Activated T-cell treated with anti-CD3 and anti-CD28 coated beads for 1 hour (primary cell): ENCODE measurements at places on chromosomes 2 and 18.

- no peak for DNase-seq
These were observed 4.4 kb upstream of the SMAD7 start for GRCh38 chr18:48954886-48955819.

DNA sequence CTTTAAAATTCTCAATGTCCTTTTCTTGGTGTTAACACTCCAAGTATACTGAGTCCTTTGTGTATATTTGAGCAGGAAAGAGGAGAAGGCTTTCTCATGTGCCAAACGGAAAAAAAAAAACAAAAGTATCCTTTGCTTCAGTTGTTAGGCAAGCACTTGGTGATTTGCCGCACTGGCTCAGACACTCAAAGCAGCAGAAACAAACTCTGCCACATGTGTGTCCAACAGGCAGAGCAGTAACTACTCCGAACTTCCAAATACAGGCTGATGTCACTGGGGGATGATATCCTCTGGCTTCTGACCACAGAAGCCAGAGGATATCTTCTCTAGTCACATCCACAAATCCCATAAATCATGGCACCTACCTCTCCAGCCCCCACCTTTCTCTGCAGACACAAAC lies 108.0 kb upstream of the SALL3 start:
- DNase-seq, result no peak

DNA sequence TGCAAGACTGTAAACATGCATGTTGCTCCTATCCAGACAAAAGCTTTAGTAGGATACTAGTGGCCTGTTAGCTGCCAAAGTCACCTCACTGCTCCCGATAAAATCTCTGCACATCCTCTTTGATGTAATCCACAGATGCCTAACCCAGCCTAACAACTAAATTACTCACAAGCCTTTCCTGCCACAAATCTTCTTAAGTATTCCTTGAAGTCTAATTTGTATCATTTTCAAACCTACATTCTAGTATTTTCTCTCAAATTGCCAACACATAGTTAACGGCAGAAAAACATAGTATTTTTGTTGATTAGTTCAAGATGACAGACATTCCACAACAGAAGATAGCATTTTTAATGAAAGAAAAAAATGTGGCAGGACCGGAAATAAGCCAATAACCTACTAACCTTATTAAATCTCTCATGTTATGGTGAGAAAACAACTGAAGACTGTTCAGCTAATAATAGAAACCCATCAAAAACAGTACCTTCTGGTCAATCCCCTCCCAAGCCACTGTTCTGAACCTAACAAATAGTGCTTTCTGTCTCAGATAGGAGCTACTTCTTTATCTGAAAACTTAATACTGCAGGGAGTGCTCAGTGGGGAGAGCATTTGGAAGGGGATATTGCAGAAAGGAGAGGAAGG lies at the start of gene MPP4:
MPP4 (minus strand) TSS at position 57 of the 639 bp plus-strand sequence. CDS start 4,690 bp downstream, outside the sequence.
- DNase-seq, result no peak

DNA sequence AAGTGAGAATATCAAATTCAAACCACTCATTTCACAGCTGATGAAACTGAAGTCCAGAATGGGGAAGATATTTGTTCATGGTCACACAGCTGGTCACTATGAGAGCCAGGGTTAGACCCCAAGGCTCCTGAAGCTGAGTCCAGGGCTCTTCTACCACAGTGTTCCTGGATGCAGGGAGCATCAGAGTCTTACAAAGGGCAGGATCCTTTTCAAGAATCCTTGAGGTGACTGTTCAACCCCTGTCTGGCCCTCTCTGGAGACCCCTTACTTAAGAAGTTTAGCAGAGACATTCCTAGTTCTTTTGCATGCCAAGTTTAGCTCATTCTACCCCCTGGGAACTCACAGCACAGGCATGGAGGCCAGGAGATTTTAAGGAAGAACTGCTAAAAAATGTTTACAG lies 15.7 kb downstream of the PROKR1 start:
- no peak for DNase-seq

- no peak for DNase-seq
These were observed 2.0 kb downstream of the GPC1 start for GRCh38 chr2:240437551-240437860.

GRCh38 chr2:164800572-164800971 lies 41.1 kb downstream of the COBLL1 start:
- DNase-seq, result no peak

DNA sequence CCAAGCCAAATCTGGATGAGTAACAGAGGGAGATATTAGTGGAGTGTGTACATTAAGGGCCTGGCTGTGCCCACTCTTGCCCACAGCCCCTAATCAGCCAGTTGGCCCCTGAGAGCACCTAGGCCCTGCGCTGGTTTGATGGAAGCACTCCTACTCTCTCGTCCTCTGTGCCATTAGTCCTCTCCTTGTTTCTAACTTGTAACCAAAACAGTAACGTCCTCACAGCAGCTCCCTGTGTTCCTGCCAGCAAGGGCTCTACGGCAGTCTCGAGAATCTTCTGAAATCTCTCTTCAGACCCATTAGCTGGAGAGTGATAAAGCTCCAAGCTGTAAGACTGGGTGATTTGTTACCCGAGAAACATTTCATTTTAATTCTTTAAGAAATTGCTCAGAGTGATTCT lies 76.1 kb downstream of the LRRC30 start:
- DNase-seq, result no peak

DNA sequence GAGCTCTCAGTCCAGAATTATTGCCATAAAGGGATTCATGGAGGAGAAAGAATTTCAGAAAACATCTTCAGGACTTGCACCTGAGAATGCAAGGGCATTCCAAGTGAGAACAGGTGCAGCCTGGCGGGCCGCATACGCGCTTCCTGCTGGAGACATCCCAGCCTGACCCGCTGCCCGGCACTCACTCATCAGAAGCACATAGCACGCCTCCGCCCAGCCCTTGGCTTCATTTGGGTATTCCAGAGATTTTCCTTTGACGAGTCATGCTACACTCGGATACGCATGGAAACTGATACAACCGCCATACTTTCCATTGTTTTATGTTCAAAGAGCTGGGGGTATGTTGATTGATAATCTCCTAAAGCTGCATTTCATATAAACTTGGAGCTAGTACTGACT lies 228.0 kb upstream of the ID2 start:
- no peak for DNase-seq

DNA sequence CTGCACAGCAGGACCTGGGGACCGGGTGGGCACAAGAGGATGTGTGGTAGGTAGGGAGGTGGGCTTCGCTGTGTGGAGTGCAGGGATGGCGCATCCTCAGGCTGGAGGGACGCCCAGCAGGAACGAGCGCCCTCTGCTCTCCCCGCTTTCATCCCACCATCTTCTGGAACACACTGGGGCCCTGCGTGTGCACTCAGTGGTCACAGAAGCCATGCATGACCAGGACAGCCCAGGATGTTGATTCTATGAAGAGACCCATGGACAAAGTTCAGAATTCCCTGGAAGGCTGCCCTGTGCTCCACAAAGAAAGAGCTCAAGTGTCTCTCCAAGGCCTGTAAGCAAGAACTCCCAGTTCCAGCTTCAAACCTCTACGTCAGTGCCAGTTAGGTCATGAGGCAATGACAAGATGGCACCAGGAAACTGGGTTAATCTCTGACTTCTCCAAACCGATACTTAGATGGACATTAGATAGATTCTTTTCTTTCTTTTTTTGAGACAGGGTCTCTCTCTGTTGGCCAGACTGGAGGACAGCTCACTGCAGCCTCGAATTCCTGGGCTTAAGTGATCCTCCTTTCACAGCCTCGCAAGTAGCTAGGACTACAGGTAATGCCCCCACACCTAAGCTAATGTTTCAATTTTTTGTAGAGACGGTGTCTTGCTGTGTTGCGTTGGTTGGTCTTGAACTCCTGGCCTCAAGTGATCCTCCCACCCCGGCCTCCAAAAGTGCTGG lies 3.4 kb downstream of the SLC66A2 start:
- DNase-seq, result no peak
